ENCODE measurements at places on chromosomes 4 and X. TPM values are rescaled to one million over a fixed set of nuclear protein-coding genes. Genes with fewer than 3 reads are reported as not detected.

- H3K27ac ChIP-seq = no peak overlapping the region
- no peak overlapping the region for H3K4me3 ChIP-seq
- no peaks in the 10 kb centered on the region for H3K36me3 ChIP-seq
- DNase-seq = no peak
- peaks cover 3% of the 10 kb centered on the region for H3K27me3 ChIP-seq
- H3K4me1 ChIP-seq = no peaks in the 10 kb centered on the region
These were observed 14.5 kb downstream of the AFP start for GRCh38 chr4:73450398-73451004.

DNA sequence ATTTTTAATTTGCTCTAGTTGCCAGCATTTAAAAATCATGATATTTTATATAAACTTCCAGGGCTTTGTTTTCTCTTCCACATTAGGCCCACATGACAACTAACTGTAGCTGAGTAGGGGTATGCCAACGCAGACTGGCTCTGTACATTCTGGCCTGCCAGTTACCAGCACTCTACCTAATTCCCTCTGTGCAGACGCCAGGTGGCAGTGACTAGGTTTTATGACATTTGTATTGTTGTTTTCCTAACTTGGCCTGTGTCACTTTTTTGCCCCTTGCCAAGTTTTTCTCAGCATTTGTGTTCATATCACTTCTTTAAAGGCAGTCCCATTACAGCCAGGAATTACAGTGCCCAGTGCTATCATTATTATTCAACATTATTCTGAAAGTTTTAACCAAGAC lies 347.5 kb downstream of the NKX6-1 start:
- no peaks in the 10 kb centered on the region for H3K36me3 ChIP-seq
- DNase-seq = no peak
- H3K27me3 ChIP-seq = no peaks in the 10 kb centered on the region
- H3K4me3 ChIP-seq = no peak overlapping the region
- H3K27ac ChIP-seq = no peak overlapping the region

GRCh38 chr4:182194091-182194824 lies 48.9 kb upstream of the TENM3 start:
- no peak overlapping the region for H3K4me3 ChIP-seq
- no peak overlapping the region for H3K27ac ChIP-seq
- no peaks in the 10 kb centered on the region for H3K4me1 ChIP-seq

GRCh38 chrX:41982953-41983352 lies 59.6 kb upstream of the CASK start:
- no peak overlapping the region for H3K27ac ChIP-seq
- no peaks in the 10 kb centered on the region for H3K27me3 ChIP-seq
- no peak overlapping the region for H3K4me3 ChIP-seq
- H3K36me3 ChIP-seq = no peaks in the 10 kb centered on the region
- H3K4me1 ChIP-seq = no peaks in the 10 kb centered on the region

GRCh38 chrX:137194164-137194563 lies 160.4 kb upstream of the GPR101 start:
- no peak overlapping the region for H3K4me3 ChIP-seq
- no peaks in the 10 kb centered on the region for H3K27me3 ChIP-seq
- H3K4me1 ChIP-seq = no peaks in the 10 kb centered on the region
- no peak overlapping the region for H3K27ac ChIP-seq
- DNase-seq = peak; percentile 37

- no peak for DNase-seq
- H3K36me3 ChIP-seq = peaks cover 65% of the 10 kb centered on the region
- no peaks in the 10 kb centered on the region for H3K4me1 ChIP-seq
- H3K4me3 ChIP-seq = no peak overlapping the region
- no peak overlapping the region for H3K27ac ChIP-seq
These were observed 28.3 kb downstream of the ENOPH1 start for GRCh38 chr4:82458729-82459128.

DNA sequence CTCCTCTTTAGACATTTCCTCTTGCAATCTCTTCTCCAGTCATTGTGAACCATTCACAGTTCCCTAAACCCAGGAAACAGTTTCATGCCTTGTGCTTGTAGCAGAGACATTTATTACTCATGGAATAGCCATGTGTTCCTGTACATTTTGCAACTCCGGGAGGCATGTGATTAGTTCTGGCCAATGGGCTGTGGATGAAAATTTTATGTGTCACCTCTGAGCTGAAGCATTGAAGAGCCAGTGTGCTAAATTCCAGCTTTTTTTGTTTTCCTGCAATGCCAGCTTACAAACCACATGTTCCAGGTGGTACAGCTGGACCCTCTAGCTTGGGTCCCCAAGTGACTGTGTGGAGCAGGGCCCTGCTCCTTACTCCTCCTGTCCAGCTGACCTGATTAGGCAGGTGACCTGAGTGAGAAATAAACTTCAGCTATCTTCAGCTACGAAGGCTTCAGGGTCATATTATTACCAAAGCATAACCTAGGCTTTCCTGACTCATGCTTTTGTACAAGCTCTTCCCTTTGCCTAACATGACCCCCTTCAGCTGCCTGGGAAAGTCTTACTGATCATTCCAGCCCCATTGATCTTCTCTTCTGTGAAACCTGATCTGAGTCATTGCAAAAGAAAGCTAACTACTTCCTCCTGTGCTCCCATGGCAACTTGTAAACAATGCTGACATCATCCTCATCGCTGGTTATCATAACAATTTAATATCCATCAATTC lies 200.4 kb downstream of the PTTG2 start:
- H3K27ac ChIP-seq = peak overlapping the region; percentile 23
- H3K4me3 ChIP-seq = no peak overlapping the region
- peak; percentile 58 for DNase-seq
- peaks cover 4% of the 10 kb centered on the region for H3K27me3 ChIP-seq
- H3K4me1 ChIP-seq = peaks cover 30% of the 10 kb centered on the region
- peaks cover 2% of the 10 kb centered on the region for H3K36me3 ChIP-seq

DNA sequence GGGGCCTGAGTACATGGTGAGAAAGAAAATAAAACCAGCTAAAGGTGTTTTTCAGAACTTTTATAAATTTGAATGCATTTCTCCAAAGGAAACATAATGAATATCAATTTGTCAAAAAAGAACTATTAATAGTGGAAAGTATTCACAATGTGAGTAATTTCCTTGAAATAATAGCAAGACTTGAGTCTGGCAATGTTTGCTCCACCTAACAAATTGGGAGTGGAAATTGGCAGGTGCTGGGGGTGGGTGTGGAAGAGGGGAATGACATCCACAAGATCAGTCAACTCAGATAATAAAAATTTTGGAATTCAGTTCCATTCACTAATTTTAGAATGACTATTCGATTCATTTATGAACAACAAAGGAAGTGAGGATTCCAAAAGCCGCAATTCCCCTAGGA lies 884.8 kb upstream of the SLIT2 start:
- no peaks in the 10 kb centered on the region for H3K4me1 ChIP-seq
- no peak for DNase-seq
- no peaks in the 10 kb centered on the region for H3K27me3 ChIP-seq
- H3K27ac ChIP-seq = no peak overlapping the region
- H3K4me3 ChIP-seq = no peak overlapping the region

DNA sequence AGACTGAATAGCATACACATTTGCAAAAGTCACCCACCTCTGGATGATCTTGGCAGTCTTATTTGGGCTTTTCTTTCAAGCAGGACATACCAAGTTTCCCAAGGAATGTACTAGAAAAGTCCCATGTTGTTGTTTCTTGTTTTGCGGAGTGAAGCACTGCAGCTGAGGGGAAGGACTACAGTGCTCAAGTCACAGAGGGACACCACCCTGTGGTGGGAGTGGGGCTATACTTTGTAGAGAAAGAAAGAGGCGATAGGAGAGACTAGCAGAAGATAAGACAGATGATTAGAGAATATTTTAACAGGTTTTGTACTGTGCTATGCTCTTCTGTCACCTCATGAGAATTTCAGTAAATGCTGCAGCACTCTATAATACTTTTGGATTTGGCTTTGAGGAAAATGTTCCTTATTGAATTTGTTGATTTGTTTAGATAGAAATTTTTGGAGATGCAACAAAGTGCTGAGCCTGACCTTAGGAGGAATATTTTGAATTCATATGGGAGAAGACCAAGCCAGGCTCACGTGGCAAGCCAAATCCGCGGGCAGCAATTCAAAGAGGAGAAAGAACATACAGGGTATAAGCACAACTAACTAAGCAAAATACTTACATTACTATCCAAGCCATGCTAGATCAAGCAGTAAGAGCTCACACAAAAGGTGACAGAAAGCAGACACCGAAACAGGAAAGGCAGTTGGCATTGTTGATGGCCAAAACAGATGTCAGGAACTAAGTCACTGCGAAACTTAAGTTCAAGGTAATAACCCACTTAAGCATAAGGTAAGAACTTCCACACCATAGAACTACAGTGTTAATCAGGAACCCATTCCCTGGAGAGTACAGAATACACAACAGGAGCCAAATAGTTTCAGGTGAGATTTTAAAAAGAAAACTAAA lies 280.3 kb upstream of the INTU start:
- DNase-seq = no peak
- H3K27me3 ChIP-seq = no peaks in the 10 kb centered on the region
- H3K36me3 ChIP-seq = no peaks in the 10 kb centered on the region
- H3K4me1 ChIP-seq = no peaks in the 10 kb centered on the region
- no peak overlapping the region for H3K27ac ChIP-seq

DNA sequence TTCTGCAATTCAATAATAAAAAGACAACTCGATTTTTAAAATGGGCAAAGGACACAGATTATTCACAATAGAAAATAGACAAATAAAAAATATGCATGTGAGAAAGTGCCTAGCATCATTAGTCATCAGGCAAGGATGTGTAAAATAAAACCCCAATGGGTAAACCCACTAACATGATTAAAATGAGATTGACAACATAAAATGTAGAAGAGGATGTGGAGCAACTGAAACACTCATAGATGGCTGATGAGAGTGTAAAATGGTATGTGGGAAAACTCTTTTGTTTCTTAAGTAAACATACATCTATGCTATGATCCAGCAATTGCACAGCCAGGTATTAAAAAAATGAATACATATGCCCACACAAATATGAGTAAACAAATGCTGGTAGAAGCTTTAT lies 177.6 kb downstream of the IQCM start:
- H3K4me1 ChIP-seq = no peaks in the 10 kb centered on the region
- no peak for DNase-seq
- no peak overlapping the region for H3K4me3 ChIP-seq

GRCh38 chr4:75696581-75696980 lies 23.4 kb upstream of the G3BP2 start:
- DNase-seq = no peak
- no peak overlapping the region for H3K4me3 ChIP-seq

DNA sequence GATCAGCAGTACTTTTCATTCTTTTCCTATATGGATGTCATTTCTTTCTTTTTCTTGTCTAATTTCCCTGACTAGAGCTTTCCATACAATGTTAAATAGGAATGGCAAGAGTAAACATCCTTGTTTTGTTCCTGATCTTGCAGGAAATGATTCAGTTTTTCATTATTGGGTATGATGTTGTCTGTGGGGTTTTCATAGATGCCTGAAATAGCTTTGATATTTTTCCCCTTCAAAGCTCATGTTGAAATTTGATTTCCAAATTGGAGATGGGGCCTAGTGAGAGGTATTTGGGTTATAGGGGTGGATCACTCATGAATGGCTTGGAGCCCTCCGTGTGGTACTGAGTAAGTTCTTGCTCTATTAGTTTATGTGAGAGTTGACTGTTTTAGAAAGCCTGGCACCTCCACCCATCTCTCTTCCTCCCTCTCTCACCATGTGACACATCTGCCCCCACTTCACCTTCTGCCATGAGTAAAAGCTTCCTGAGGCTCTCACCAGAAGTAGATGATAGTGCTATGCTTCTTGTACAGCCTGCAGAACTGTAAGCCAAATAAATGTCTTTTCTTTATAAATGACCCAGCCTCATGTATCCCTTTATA lies 22.3 kb upstream of the VSIG1 start:
- no peak overlapping the region for H3K4me3 ChIP-seq
- no peaks in the 10 kb centered on the region for H3K36me3 ChIP-seq
- H3K27ac ChIP-seq = no peak overlapping the region

GRCh38 chrX:23235051-23235450 lies 99.6 kb upstream of the PTCHD1 start:
- no peak overlapping the region for H3K27ac ChIP-seq
- no peak overlapping the region for H3K4me3 ChIP-seq
- H3K27me3 ChIP-seq = no peaks in the 10 kb centered on the region
- no peak for DNase-seq
- H3K36me3 ChIP-seq = no peaks in the 10 kb centered on the region

- H3K27ac ChIP-seq = no peak overlapping the region
- DNase-seq = peak; percentile 39
These were observed 4.0 kb downstream of the C4orf46 start for GRCh38 chr4:158667651-158668198.

GRCh38 chr4:101328063-101328602 lies 19.2 kb downstream of the PPP3CA start:
- peaks cover 14% of the 10 kb centered on the region for H3K36me3 ChIP-seq
- H3K27me3 ChIP-seq = peaks cover 5% of the 10 kb centered on the region
- DNase-seq = peak; percentile 36
- H3K4me1 ChIP-seq = peaks cover 32% of the 10 kb centered on the region

DNA sequence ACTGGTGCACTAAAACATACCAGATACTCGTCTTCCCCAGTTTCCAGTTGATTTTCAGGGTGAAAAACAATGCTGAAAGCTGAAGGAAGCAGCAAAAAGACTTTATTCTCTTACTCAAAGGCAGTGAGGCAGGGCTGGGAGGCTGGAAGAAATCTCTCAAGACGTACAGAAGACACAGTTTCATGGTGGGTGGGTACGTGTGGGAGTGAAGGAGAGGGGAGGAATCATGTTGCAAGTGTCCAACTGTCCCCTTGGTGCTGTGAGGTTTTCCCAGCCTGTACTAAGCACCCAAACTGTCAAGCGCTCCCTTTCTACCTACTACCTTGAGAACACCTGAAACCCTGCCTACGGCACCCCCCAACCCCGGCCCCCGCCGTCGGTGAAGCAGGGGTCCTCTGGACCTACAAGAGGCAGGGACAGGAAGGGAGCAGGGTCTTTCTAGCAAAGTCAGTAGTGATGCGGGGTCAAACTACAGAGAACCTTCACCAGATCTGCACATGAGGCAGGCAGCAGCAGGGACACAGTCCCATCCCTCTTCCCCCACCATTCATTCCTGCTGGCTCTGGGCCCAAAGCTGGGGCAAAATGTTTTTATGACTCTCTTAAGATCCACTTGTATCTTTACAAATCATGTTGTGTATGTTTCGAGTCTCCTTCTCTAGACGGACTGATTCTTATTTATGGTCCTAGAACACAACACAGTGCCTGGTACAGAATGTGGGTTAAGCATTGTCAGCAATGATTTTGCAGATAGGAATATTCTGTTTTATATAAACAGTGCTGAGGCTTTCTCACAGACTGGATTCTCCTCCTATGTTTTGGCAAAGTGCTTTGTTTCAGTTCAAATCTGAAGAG lies 2.4 kb upstream of the SETD7 start:
- H3K4me1 ChIP-seq = peaks cover 54% of the 10 kb centered on the region
- H3K4me3 ChIP-seq = no peak overlapping the region
- H3K27me3 ChIP-seq = peaks cover 6% of the 10 kb centered on the region
- no peak for DNase-seq
- peaks cover 4% of the 10 kb centered on the region for H3K36me3 ChIP-seq

Gene MAGED4B
- 3.1 TPM for total RNA-seq

Gene HTRA3
- not detected for total RNA-seq

Gene PRDX4
- total RNA-seq = 29.3 TPM

Gene ZXDB
- total RNA-seq = 4.5 TPM

Gene AWAT1
- not detected for total RNA-seq

Measured in activated CD8-positive, alpha-beta T cell treated with anti-CD3 and anti-CD28 coated beads, Interleukin-2, amount 10 ng/mL, durations not matched to agents 7 days and 5 days (primary cell).